ENCODE measurements at places on chromosomes 3 and 15.

- no peak for DNase-seq
Observed at GRCh38 chr3:197802779-197803459, 11.9 kb downstream of the LRCH3 start.

DNA sequence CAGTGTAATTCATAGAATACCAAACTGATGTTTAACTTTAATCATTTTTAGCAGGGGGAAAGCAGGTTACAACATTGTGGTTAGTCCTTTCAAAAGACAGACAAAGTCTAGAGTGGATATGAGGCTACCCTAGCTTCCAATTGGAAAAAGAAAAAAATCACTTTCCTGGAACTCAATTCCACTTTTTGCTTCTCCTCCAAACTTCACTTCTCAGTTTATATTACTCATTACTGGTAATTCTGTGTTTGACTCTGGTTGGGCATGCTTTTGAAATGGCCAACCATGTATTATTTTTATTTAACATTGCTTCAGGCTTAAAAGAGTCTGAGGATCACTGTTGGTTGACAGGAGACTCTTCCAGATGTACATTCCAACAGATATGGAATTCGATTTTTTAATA is 84.8 kb downstream of the RAP2B start:
- DNase-seq: no peak

DNA sequence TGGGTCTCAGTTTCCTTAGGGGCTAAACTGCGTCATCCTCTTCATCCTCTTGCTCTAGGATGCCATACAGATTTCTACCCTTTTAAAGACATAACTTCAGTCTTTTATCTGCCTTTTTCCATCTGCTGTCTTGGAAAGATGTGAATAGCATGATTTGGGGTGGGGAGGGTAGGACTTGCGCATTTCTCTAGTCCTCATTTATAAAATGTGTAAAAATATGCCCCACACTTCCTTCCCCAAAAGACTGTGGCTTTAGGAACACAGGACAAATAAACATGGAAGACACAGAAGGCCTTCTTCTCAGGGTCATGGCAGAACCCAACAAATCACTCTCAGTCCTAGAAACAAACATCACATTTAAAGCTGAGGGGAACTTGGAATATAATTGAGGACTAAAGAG is 48.4 kb upstream of the BCL6 start:
- DNase-seq: no peak

DNA sequence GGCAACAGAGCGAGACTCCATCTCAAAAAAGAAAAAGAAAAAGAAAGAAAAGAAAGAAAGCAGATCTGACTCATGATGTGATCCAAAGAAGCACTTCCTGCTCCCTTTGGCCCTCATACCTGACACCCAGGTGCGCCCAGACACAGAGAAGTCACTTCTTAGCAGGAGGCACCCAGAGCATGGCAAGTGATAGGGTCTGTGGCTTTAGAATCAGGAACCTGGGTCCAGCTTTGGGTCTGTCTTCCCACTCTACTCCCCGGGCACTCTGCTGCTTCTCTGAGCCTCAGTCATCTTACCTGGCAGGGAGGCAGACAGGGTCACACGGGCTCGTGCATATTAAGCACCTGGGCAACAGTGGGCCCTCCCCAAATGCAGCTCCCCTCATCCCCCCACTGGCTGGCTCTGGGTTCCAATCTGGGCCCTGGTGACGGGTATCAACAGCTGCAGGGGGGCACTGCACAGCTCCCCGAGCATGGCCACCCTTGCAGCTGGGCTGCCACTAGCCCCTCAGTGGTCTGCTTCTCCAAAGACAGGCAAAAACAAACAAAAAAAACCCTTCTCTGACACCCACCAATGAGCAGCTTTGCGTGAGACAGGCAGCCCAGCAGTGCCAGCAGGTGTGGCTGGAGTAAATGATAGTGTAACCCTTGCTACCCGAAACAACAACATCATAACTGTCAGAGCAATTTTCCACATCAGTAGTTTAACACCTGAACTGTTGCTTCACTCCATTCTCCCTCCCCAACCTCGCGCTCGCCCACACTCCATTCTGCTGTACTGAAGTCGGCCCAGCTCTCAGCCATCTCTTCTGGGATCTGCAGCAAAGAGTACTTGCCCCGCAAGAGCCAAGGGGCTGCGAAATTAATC is 99.8 kb downstream of the MEGF11 start:
- DNase-seq: peak; percentile 81

- no peak for DNase-seq
Observed at GRCh38 chr15:45199136-45199810, 11.5 kb upstream of the SHF start.

- no peak for DNase-seq
Observed at GRCh38 chr3:150184426-150185071, 213.9 kb upstream of the PFN2 start.
